Neural progenitor cell (in vitro differentiated cells): ENCODE measurements at places on chromosomes 13 and 19. TPM values are rescaled to one million over a fixed set of nuclear protein-coding genes. Genes with fewer than 3 reads are reported as not detected.

- DNase-seq, result no peak
Measured at GRCh38 chr19:2722541-2723344, 1.6 kb upstream of the DIRAS1 start.

GRCh38 chr13:57138988-57139387, 1.7 kb upstream of the PRR20A start:
- DNase-seq, result no peak

DNA sequence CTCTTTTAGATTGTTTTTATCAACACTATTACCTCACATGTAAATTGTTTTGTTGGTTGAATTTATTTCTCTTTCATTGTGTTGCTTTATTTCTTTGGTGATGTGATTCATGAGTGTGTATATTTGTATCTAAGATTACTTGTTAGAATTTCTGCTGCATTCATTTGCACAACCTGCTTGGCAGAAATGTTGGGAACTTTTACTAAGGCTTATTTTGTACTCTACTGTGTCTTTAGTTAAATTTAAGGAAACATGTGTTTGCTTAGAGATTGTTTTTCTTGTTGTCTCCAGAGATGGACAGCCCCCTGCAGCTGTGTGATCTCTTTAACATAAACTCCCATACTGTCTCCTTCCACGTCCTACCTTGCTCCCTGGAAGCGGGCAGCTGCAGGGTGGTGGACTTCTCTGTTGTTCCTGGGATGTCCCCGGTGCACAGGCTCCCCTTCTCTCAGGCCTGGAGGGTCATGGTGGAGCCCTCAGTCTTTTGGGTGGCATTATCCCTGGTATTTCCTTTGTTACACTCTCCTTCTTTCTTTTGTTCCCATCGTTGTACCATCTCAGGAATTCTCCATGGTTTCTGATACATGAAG, 212.0 kb upstream of the SPRY2 start:
- no peak for DNase-seq

NCR1 gene
- not detected in 2 replicates for total RNA-seq

GRCh38 chr13:60019119-60019993, 144.4 kb downstream of the DIAPH3 start:
- DNase-seq, result no peak

EEF1AKMT1 gene
- total RNA-seq, result 12.3 and 13.3 TPM in 2 replicates

SIGLEC8 gene
- total RNA-seq, result not detected in 2 replicates

- no peak for DNase-seq
Measured at GRCh38 chr13:82458169-82458568, 1424.1 kb downstream of the SLITRK1 start.

GRCh38 chr13:112253631-112254030, 122.5 kb upstream of the SPACA7 start:
- no peak for DNase-seq

GRCh38 chr19:49567861-49568441, 12.4 kb downstream of the NOSIP start:
- DNase-seq, result no peak

GRCh38 chr13:49638030-49638743, 9.9 kb downstream of the ARL11 start:
- no peak for DNase-seq

IFI30 gene
- total RNA-seq, result 0.62 TPM in 1 of 2 replicates, not detected in the other

GRCh38 chr19:1266129-1266915, 2.8 kb upstream of the CIRBP start:
- peak; percentile 95 for DNase-seq

GRCh38 chr19:6464070-6464873, at the start of gene CRB3:
TSS of gene CRB3 (plus strand) at chr19:6464271. CDS start at chr19:6464702, 431 bp downstream.
- DNase-seq, result peak; percentile 53

GRCh38 chr19:718251-718951, 9.7 kb downstream of the PALM start:
- no peak for DNase-seq

GRCh38 chr19:44723952-44724319, 24.6 kb upstream of the BCL3 start:
- peak; percentile 85 for DNase-seq

GRCh38 chr19:2736550-2737190, 3.1 kb downstream of the SLC39A3 start:
- DNase-seq, result no peak

- no peak for DNase-seq
Measured at GRCh38 chr13:77497835-77498234, 37.7 kb upstream of the SCEL start.

DNA sequence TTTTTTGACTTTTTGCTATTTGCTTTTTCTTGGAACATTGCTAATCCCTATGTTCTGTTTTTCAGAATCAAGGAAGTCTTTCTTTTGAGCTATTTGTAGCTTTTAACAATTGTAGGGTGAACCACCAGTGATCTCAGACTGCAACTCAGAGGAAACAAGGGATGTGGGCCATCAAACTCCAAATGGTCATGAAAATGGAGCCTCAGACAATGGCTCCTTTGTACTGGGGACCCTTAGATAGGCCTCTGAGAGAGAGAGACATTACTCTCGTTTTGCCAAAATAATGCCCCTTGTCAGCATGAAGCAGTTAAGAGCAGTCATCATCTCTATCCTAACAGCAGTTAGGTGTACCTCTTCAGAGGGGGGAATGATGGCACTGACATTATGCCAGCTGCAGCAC, 56.4 kb upstream of the GJB6 start:
- DNase-seq, result no peak

DNA sequence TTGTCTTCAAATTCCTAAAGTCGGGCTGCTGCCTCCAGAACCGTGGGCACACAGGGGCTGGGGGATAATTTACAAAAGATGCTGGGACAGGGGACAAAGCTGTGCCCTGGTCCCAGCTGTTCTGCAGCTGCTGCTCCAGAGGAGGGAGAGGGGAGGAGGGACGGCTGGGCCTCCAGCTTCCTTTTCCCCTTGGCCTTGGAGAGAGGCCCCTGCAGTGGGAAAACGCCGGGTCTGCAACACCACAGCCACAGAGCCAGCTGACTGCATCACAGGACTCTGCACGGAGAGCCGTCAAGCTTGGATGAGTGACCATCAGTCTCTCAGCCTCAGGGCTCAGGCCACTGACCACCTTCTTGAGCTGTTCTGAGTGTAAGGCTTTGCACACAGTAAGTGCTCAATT, 6.1 kb downstream of the DOCK6 start:
- no peak for DNase-seq

DNA sequence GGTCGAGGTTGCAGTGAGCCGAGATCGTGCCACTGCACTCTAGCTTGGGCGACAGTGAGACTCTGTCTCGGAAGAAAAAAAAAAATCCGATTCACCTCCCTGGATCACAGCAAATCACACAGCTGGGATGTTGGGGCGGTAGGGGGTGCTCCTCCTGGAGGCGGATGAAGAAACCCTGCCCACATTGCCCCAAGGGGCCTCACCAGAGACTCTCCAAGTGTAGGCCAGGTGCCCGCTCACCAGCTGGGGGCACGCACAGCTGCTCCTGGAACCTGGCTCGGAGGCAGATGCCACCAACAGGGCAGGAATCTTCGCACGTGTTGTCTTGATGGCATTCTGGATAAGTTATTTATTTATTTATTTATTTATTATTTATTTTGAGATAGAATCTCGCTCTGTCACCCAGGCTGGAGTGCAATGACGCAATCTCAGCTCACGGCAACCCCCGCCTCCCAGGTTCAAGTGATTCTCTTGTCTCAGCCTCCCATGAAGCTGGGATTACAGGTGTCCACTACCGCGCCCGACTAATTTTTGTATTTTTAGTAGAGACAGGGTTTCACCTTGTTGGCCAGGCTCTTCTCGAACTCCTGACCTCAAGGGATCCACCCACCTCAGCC, 3.1 kb downstream of the UQCR11 start:
- DNase-seq, result no peak

GRCh38 chr13:113367020-113367560, 3.2 kb upstream of the GRTP1 start:
- DNase-seq, result no peak

GRCh38 chr13:108168929-108169328, 46.4 kb downstream of the LIG4 start:
- DNase-seq, result no peak

GRCh38 chr13:32407854-32408253, 20.1 kb downstream of the N4BP2L1 start:
- no peak for DNase-seq

DNA sequence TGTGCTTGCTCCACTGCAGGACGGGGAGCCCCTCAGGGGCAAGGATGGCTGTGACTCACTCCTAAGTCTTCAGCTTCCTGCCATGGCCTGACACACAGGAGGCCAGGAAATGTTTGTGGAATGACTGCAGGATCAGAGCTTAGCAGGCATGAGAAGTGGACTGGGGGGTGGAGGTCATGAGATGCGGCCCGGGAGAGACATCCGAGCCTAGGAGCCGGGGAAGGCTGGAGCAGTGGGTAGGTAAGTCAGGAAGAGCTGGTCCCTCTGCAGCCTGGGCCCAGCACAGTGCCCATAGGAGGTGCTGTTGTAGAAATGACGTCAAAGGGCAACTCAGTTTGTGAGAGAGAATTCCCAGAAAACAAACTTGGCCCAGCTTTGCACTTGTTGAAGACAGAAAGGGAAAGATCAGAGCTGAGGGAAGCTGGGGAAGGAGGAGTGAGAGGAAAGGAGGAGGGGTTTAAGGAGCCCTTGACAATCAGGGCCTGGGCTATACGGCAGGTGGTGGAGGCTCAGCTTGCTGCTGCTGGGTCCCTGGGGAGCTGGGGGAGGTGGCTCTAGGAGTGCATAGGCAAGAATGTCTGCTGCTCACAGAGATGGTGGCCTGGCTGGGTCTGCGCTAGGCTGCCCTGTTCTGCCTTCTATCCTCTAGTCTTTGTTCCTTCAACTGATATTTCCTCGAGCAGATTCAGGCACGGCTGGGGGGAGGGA, 18.5 kb downstream of the POU2F2 start:
- no peak for DNase-seq

KCNRG gene
- total RNA-seq, result 0.88 and 2.1 TPM in 2 replicates

RINL gene
- 4.7 and 5.4 TPM in 2 replicates for total RNA-seq

- DNase-seq, result peak; percentile 88
Measured at GRCh38 chr13:114226699-114227323, 7.9 kb upstream of the CDC16 start.

ZNF667 gene
- total RNA-seq, result 8.0 and 8.6 TPM in 2 replicates

GRCh38 chr19:4278419-4279266, at the start of gene SHD:
TSS of gene SHD (plus strand) at chr19:4279266. CDS start at chr19:4280064, 798 bp downstream.
- DNase-seq, result peak; percentile 64

DNA sequence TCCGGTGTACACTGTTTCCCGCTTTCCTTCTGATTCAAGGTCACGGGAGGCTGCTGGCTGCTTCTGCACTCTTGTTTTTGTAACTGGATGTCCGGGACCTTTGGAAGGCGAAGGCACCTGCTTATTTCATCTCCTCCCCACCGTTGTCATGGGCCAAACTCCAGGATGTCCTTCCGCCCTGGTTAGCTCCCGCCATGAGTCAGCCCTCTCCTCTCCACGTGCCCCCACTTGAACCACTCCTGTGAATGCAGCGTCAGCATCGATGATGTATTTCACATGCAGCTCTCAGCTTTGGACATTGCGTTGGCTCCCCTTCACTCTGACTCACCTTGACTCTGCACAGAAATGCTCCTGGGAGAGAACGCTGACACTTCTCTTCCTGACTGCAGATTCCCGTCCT, 5.5 kb upstream of the GALP start:
- DNase-seq, result no peak

DNA sequence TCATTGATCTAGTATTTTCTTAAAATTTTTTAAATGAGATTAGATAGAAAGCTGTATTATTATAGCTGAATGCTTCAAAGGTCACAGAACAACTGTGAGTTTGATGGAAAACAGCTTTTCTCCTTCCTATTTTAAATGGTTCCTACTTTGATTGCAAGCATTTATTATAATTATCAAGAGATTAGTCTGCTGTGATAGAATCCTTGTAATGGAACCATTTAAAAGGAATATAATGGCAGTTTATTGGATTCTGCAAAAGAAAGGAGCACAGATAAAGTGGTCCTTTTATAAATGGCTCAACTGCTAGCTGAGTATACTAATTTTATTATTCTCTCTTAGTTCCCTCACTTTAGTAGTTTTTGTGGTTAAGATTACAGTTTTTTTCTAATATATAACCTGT, 87.0 kb downstream of the MAB21L1 start:
- no peak for DNase-seq
